ENCODE measurements at places on chromosomes 3 and 15. TPM values are rescaled to one million over a fixed set of nuclear protein-coding genes. Genes with fewer than 3 reads are reported as not detected.

GRCh38 chr3:55636300-55637195 lies 149.4 kb upstream of the WNT5A start:
- DNase-seq: no peak

CATSPER2 gene
- total RNA-seq: 0.82 TPM

GRCh38 chr3:8255725-8256124 lies 245.9 kb upstream of the LMCD1 start:
- no peak for DNase-seq

IGSF10 gene
- 1.9 TPM for total RNA-seq

DNA sequence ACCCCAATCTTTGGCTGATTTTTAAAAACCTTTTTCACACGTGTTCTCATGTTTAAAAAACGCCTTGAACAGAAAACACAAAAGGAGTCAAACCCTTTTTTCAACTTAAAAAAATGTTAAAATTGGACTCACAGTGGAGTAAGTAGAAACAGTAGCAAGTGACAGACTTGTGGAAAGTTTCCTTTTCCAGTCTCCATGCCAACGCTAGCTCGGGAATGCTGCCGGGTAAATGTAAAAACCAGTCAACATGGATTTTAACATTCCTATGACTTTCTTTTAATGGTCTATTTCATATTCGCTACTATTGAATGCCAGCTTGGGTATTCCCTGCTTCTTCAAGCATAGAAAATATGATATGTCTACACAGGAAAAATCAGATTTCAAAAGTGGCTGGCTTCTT lies 1.6 kb upstream of the PROK2 start:
- no peak for DNase-seq

- no peak for DNase-seq
Measured at GRCh38 chr3:152445212-152445611, 176.5 kb downstream of the MBNL1 start.

DNA sequence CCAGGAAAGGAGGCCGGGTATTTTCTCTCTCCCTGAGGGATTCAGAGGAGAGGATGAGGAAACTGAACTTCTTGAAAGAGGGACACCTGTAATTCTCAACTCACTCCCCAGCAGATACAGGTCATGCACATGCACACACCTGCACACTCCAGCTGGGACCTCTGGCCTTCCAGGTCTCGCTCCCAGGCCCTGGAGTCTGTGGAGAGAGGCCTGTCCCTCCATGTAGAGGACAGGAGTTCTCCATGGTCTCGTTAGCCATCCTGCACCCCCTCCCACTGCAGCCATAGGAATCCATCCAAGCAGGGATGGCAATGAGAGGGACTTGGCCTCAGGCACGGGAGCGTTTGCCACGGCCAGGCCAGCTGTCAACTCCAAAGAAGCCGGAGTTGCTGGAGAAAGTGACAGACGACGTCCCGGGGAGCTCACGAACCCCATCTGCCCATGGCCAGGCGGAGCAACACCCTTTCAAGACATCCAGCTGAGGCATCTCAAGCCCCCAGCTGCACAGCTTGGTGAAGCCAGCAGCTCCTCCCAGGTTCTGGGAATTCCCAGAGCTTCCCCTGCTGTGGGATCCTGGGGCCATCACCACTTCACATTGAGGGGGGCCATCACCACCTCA lies 223.3 kb downstream of the UACA start:
- DNase-seq: no peak

DNA sequence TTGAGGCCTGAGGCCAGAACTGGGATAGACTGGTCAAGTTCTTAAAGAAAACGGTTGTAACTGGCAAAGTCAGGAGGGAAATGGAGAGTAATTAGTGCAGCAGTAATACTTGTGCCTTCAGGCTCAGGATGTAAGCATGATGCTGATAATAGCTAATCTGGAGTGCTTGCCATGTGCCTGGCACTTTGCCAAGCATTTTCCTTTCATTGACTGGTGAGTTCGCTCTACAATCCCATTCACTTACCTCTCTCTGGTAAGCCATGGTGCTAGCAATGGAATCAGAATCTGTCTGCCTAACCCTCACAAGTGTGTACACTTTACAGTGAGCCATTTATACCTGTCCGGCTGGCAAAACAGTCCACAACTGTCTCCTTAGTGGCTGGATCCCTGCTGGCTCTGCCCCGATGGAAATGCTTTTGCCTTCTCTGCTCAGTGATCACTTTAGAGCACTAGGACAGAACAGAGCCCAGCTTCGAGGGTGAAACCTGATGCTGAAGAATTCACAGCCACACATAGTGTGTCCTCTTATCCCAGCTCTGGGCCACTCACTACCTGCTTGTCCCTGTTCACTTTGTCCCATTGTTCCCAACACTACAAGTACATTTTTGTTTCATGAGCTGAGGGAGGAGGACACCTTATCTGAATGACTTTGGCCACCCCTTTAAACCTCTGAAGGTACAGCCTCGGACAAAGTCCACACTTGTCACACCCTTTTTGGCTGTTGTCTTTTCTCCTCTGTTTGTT lies 10.3 kb downstream of the CHP1 start:
- peak; percentile 57 for DNase-seq

TADA3 gene
- total RNA-seq: 45.9 TPM

GRCh38 chr15:45307230-45307924 lies 55.3 kb downstream of the SLC28A2 start:
- no peak for DNase-seq

BCL6 gene
- total RNA-seq: 104 TPM

SH3GL3 gene
- not detected for total RNA-seq

HRH1 gene
- 1.4 TPM for total RNA-seq

DNA sequence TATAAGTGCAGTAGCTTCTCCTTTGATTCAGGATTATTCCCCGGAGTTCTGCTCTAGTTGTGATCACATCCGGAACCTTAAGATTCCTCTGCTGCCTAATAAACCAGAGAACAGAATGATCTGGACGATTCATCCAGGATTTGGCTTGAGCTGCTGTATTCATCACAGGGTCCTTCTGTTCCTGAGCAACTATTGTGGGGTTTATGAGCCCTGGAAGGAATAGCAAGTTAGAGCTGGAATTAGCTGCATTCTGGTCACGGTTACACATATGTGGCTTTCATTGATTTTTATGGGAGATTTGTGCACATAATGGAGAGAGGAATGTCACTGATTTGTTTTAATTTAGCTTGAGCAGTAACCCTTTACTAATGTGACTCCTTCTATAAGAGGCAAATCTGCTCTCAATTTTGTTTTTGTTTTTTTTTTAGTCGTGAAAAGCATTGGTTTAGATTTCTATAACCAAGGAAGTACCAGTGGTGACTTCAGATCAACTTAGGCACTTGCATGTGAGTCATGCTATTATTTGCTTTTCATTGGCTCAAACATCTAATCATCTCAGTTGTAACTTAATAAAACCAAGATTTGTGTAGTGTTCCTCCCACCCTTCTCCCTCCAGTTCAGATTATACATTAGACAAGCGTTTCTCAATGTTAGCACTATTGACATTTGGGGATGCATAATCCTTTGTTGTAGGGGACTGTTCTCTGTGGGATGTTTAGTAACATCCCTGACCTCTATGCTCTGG lies 148.5 kb downstream of the OTOL1 start:
- DNase-seq: no peak

DNA sequence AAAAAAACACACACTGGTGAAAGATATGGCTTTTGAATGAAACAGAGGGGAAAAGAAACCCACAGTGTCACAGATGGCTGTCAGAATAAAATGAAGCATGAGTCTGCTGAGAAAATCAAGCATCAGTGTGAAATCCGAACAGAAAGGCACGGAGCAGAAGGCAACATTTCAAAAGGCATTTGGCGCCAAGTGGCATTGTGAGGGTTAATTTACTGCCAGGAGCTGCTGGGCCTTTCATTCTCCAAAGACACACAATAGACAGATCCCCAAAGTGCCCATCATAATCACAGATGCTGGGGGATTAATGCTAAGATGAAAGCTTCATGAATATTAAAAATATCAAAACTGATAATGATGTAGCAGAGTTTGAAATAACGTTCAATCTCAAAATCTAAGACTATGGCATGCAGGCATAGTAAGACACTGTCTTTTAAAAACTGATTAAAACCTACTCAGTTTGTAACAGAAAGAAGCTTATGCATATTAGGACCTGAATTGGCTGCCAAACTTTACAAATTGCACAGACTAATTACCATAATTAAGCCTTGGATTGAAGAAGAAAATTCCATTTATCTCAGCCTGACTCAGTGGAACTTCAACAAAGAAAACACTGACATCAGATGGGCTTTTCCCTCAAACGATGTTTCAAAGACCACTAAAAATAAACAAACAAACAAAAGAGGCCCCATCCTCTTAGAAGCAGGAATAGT lies 589.2 kb downstream of the ROBO1 start:
- no peak for DNase-seq

DNA sequence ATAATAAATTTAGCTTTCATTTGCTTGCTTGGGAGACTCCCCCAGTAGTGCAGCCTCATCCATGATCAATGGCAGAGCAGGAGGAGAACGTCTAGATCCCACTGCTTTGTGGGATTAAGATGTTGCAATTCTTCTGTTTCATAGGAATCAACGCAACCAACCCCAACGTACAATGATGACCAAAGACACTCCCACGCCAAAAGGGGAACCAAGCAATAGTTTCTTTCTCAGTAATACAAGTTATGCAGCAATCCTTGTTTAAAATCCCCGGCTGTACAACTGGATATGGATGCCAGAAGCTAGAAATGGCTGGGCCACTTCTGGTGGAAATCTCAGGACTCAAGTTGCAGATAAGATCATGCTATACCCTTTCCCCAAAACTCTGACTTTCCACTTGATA lies 411.2 kb downstream of the VPS13C start:
- no peak for DNase-seq

DNA sequence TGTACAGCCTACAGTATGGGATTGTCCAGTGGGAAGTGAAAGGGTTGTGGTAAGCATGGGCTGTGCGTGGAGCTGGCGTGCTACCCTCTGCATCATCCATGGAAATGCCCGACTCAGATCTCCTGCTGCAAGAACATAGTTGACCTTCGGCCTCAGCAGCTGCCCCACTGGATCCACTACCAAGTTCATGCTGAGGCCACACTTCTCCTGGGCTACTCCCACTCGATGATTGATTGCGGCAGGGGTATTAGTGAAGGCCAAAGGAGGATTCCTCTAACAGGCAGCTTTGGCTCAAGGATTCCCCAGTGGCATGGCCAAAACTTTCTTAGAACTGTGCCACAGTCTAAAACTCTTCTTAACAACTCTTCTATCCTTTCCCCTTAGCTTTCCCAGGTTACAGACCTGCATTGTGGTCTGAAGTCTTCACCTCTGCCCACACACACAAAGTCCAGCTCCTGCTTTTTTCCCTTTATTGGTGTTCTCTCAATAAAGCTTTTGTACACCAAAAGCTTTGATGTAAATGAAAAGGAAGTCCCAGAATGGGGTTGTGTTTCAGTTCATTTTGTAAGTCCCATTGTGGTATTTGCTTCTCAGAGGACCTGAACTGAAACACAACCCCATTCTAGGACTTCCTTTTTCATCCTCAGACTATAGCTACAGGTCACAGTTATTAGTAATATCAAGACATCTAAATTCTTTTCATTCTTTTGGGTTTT lies 4.9 kb upstream of the TBC1D5 start:
- no peak for DNase-seq

DNA sequence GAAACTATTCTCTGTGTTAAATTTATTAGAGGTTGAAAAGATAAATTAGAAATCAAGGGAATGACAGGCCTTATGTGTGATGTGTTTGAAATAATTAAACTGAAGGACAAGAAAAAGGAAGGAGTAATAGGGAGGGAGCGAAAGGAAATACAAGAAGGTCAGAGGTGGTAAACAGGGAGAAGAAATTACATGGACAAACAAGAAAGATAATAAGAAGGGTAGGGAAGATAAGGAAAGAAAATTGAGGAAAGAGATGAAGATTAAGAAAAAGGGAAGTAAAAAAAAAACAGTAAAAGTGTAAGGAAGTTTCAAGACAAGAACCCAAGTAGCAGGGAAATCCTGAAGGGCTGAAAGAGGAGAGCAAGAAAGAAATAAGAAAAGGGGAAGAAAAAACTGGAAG lies 26.2 kb upstream of the ANXA2 start:
- no peak for DNase-seq

DNA sequence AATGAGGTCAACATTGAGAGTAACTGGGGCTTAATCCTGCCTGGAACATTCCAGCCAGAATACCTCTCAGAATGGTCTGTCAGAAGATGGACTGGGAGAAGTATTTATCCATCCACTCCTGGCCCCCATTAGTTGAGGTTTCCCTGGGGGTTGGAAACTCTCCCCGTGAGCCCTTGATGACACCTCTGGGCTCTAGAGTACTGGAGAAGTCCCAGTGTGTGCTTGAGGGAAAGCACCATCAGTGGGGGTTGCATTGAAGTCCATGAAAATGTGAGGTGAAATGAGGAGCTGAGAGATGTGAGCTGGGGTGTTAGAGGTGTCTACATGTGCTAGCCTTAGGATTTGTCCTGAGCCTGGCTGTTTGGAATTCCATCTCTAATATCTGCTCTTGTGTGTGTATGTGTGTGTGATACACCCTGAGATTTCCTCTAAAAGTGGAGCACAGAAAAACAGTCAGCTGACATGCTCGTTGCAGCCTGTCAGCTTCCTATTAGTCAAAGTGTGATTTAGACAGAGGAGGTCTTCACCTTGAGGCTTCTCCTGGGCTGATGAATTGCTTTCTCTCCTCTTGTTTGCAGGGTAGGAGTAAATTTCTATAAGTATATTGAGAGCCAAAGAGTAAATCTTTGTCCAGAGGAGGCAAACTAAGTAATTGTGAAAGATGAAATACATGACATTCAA lies 67.6 kb downstream of the NR1D2 start:
- no peak for DNase-seq

LRRC15 gene
- 0.42 TPM for total RNA-seq

KIF15 gene
- total RNA-seq: 1.1 TPM

- DNase-seq: no peak
Measured at GRCh38 chr15:70324001-70324974, 226.6 kb upstream of the TLE3 start.

DNA sequence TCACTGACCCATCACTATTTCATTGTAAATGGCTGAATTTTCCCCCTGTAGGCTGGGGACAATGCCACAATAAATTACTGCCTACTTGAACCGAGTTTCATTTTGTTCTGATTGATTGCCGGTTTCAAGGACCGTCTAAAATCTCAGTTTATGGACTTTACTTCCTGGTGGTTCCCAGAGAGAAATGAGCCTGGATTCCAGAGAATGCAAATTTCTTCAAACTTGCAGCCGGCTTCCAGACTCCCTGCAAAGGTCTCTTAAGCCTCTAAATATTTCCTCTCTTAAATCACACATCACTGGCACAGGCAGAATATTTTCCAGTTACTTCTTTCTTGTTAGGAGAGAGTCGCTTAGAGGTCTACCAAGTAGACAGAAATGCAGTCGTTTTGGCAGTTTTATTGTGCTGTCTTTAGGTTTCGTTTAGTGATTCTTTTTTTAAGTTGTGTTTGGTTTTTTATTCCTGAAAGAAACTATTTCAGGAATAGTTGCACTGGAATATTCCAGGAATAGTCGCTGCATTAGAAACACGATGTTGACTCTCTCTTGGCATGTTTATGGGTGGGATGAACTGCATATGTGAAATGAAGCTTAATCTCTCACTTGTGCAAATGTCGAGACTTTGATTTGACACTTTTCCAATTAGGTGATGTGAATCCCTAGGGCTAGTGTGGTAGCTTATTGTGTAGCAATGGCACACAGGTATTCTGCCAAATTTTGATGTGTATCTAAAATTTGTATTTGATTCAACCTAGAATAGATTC lies 284.1 kb upstream of the NR2E3 start:
- no peak for DNase-seq

GRCh38 chr3:26623419-26624208 lies 1.0 kb downstream of the LRRC3B start:
- no peak for DNase-seq
